ENCODE measurements at places on chromosomes 5 and 9.

DNA sequence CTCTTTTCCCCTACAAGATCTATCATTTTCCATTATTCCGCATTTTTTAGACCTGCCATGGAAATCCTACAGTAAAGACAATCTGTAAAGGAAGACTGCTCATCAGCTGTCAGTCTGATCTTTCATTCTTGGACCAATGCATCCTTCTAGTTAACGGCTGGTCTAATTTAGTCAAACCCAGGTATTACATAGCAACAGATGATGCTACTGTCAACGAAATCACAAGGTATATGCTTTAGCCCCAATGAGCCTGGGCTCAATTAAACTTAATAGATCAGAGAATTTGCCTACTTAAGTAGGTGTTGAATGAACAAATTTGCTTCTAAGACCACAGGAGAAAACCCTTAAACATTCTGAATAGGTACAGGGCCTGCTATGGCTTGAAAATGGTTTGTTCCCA, 207.0 kb downstream of the TSSK1B start:
- DNase-seq = no peak

GRCh38 chr5:669111-669841, 23.9 kb downstream of the TPPP start:
- no peak for DNase-seq

GRCh38 chr5:59333416-59333815, 560.1 kb downstream of the PDE4D start:
- no peak for DNase-seq

DNA sequence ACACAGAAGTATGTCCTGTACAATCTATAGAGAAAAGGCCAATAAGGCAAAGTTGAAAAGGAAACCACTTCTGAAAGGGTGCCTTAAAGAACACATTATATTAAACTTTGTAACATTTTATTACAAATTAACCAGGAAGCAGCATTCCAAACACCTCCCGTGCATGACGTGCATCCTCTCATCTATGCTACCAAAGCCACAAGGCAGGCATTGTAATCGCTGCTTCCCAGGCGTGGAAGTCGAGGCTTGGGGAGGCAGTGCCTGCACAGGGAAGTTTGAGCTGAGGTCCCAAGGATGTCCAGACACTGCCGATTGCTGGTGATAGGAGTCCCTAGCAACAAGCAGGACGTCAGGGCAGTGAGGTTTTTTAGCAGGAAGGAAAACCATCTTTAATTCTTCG, 44.3 kb upstream of the BARHL1 start:
- no peak for DNase-seq

DNA sequence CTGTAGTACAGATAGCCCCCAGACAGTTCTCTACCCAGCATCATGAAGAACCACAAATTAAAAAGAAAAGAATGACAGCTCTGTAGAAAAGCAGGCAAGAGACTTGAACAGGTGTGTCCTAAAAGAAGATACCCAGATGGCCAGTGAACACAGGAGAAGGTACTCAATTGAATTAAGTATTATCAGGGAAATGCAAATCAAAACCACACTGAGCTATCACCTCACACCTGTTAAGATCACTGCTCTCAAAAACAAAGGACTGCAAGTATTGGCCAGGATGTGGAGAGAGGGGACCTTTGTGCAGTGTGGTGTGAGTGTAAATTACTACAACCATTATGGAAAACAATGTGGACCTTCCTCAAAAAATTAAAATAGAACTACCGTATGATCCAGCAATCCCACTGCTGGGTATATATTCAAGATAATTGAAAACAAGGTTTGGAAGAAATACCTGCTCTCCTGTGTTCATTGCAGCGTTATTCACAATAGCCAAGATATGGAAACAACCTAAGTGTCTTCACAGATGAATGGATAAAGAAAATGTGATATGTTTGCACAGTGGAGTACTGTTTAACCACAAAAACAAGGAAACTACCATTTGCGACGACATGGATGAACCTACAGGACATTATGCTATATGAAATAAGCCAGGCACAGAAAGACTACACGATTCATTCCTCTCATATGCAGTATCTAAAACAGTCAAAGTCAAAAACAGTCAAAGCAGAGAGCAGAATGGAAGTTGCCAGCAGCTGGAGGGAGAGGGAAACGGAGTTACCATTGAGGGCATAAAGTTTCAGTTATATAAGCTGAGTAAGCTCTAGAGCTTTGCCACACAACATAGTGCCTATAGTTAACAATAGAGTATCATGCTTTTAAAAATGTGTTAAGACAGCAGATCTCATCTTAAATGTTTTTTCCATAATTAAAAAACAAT, 102.6 kb downstream of the WNK2 start:
- DNase-seq = no peak

DNA sequence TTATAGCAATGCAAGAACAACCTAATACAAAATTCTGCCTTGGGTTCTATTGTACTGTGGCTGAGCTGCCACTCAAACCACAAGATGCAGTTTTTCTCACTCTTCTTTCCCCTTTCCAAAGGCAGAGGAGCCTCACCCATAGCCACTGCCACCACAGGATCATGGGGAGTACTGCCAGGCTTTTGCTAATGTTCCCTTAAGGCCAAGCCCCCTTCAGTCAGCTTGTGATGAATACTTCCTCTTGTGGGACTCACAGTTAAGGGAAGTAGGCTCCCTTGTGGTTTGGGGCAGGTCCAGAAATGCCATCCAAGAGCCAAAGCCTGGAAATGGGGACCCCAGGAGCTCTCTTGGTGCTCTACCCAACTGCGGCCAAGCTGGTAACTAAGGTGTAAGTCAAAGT, 258.7 kb downstream of the SPATA31D1 start:
- no peak for DNase-seq

DNA sequence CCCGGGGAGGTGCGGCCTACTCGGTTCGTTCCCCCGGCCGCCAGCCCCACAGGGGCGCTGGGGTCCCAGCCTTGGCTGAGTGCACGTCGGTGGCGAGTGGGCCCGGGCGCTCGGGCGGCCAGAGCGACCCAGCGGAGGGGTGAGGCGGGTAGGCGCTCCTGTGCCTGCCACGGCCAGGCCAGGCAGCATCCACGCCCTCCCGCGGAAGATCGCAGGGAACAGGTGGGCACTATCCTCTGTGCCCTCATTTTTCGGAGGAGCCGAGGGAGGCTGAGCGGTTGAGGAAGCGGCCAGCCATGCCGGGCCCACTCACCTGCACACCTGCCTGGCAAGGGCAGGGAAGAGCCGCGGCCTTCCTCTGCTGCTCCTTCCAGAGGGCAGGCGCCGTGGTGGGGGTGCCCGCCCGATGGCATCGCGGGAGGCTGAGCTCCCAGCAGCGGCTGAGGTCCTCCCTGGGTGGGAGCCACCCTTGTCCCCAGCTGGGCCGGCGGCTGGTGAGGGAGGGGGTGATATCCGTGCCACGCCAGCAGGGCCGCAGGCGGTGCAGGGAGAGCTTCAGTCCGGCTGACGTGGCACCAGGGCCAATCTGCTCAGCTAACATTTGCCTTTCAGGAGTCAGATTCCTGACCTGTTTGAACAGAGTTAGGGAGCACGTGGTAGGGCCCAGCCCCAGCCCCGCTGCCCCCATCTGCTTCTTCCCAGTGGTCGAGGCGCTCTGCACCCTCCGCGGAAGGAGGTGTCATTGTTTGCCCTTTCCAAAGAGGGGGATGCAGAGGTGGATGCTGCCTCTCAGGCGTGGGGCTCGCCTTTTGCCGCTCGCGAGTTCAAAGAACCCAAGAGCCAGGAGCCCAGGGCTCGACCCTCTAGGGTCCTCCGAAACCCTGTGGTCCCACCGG, 1.6 kb upstream of the SEC16A start:
- no peak for DNase-seq

- no peak for DNase-seq
Observed at GRCh38 chr5:23474315-23474714, 33.1 kb upstream of the PRDM9 start.

DNA sequence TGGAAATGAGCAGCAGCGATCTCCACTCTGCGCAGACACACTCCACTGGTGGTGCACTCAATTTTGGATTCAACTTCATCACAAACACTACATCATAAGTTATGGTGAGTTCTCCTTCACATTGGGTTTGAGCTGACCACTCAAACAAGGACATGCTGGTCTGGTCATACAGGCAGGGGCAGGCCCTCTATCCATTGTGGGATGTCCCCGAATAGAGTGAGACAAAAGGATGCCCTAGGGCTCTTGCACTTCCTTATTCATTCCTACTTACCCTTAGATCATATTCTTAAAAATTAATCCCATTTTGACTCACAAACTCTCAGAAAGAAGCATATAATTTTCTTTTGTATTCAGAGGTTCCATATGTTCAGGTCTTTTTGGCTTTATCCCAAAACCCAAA, 16.3 kb upstream of the PJA2 start:
- DNase-seq = no peak

GRCh38 chr5:97085459-97086181, 56.8 kb downstream of the LIX1 start:
- no peak for DNase-seq

DNA sequence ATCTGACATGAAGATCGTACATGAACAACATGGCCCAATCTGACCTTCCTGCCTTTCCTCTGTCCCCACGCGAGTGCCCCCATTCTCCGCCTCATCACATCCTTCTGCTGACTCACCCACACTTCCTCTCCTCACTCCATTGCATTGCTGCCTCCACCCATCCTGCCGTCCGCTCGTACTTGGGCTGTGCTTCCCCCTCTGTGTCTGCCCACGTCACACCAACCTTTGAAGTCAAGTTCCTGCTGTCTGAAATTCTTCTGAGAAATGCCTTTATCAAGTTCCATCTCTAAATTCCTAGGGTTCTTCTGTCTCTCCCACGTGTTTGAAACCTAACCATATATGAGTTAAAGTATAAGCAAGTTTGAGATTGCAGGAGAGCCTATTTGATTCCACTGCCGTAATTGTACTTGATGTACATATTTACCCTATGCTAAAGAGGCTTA, 18.0 kb upstream of the STARD4 start:
- peak; percentile 94 for DNase-seq

DNA sequence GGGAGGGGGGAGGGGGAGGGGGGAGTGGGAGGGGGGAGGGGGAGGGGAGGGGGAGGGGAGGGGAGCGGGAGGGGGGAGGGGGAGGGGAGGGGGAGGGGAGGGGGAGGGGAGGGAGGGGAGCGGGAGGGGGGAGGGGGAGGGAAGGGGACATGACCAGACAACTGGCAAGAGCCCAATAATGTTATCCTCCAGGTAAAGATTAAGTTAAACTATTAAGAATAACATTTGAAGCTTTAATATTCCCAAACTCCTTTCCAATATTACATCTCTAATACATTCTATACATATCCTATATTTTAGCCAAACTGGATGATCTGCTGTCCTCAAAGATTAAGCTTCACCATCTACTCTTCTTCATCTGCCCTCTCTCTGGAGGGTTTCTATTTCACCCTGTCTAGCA, 25.8 kb downstream of the C5 start:
- DNase-seq = no peak

DNA sequence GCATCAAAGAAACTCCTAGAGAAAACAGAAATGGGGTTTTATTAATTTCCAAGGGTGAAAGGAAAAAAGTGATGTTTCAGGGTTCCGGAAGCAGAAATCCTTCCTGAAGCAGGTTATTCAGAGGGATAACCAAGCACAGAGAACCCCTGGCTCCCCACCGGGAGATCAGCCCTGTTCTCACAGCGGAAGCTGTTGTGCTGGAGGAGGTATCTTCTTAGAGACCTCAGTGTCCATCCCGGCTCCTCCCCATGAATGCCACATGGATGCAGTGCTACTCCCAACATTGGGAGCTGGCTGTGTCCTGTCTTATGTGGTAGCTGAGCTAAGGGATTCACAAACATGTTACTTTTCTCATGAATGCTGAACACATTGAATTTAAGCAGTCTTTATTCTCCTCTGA, 80.9 kb upstream of the IRX2 start:
- DNase-seq = no peak

- DNase-seq = no peak
Observed at GRCh38 chr5:73954381-73954780, 328.4 kb downstream of the ARHGEF28 start.

DNA sequence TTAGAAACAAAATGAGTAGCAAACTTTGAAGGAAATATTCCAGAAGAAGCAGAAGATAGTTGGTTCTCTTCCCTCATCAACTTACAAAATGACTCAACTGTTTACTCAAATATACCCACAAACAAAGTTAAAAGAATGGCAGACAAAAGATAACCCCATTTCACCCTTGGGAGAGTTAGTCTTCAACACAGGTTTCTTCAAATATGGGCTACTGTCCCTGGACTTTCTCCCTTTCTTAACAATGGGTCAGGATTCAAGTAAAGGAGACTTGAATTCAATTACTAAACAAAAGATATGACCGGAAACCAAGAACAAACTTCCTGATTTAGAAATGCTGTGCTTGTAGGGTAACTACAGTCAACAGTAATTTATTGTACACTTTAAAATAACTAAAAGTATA, 14.2 kb downstream of the RFX3 start:
- DNase-seq = no peak

- no peak for DNase-seq
Observed at GRCh38 chr9:38178237-38178636, 109.2 kb upstream of the SHB start.

DNA sequence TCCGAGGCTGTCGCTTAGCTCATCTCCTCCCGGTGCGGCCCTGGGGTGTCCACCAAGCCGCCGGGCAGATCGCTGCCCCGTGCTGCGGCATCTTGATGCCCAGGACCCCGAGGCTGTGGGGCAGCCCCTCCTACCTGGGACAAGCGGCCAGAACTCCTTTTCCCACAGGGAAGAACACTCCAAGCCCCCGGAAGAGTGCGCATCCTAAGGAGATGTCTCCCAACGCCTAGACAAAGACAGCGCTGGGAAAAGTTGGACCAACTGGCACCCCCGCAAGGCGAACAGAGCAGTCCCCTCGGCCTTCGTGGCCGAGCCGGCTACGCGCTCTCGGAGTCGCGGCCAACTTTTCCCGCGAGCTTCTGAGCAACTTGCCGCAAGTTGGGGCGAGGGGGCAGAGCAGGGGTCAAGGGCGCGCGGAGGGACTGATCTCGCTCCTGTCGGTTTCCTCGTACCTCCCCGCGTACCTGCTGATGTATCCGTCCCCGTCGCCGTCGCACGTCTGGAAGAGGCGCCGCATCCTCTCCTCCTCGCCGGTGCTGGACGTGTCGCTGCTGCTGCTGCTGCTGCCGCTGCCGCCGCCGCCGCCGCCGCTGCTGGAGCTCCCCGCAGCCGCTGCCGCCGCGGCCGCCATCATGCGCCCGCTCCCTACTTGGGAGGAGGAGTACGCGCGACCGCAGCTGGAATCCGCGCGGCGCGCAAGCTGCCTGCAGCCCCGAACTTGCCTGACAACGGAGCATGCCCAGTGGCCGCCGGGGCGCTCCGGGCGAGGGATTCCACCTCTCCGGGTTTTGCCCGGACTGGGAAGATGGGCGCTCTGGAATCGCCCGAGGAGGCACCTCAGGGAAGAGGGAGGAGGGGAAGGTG, at the start of gene MCC:
TSS of gene MCC (minus strand) at position 673 of the 864 bp plus-strand sequence.
- DNase-seq = no peak

DNA sequence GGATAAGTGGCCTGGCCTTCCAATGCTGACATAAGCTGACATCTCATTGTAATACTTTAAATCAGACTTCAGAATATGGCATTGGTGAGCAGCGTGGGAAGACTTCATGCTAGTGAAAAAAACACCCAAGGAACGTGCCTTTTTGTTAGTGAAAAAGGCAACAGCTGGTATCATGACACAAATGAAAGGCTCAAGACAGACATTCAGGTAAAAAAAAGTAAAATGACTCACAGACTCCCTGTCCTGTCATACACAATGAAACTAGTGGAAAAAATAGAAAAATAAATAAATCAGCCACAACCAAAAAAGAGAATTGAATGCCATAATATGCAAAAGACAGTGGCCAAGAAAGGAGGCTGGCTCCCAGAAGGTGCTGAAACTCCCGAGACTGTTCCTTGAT, 24.4 kb upstream of the PPP1R2B start:
- DNase-seq = no peak
